ENCODE measurements at places on chromosomes 4 and X.

- no peak for DNase-seq
Measured at GRCh38 chr4:108651014-108651791, 804 bp downstream of the OSTC start.

GRCh38 chrX:29662759-29663503 lies 552.4 kb upstream of the MAGEB2 start:
- DNase-seq: no peak

DNA sequence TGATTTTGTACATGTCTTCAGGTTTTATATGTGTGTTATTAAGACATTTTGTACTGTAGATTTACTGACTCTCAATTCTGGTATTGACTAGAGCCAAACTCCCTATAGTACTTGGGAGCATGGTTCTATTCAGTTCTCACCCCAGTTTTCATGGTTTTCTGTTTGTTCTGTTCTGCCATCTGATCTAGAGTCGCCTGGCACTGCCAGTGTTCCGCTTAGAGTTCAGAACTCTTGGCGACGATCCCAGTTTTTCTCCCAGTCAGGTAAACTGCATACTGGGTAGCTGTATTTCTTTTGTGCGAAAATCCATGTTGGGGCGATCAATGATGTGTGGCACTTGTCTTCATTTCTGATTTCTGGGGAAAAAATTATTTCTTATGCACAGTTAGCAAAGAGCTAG lies 78.0 kb downstream of the PHOX2B start:
- DNase-seq: peak; percentile 16

- DNase-seq: no peak
Measured at GRCh38 chr4:89303177-89303576, 4.4 kb downstream of the GPRIN3 start.

DNA sequence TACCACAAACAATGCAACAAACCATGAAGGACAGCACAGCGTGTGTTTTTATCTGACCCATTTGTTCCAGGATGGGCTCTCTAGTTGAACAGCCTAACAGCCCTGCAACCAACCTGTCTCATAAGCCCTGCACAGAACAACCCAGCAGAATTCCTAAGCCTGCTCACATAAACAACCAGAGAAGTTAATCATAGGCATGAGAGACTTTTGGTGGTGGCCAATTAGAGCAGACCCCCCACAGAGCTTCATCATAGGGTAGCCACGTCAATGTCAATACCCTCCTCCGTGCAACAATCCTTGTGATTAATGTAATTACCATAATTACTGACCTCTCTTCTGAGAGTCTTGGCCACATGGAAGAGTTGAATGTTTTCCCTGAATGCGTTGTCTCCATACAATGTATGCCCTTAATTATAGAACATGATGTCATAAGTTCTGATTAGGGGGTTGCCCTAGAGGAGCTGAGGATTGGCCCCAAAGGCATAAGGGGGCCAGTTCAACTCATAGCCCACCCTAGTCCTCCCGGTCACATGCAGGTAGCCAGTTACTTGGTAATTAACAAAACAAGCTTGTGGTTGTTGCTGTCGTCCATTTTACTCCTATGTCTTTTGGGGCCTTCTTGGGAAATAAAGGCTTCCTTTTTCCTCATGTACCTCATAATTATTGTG lies 92.7 kb downstream of the SYNPO2 start:
- no peak for DNase-seq

DNA sequence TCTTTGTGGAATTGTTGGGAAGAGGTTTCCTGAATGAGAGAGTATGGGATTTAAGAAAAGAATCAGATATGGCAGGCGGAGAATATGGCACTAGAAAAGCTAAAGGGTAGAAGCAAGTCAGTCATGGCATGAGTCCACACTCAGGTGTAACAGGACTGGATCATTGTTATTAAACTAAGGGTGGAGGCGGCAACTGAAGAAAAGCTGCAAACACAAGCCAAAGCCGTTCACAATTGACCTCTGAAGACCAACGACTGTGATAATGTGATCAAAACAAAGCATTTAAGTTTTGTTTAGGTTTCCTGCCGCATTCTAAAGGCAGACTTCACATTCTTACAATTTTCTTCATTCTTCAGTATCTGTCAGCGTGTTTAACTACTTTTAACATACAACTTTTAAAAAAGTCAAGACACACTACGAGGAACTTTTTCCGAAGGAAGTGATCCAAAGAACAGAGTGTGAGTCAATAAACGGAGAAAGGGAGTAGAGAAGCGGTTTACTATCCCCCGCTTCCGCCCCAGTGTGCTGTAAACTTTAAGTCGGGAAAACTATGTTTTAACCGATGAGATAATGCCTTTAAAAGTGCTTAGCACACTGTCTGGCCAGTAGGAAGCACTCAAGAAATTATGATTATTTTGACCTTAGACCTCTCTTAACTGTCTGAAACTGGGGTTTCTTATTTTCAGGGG lies 909 bp upstream of the SLAIN2 start:
- no peak for DNase-seq

DNA sequence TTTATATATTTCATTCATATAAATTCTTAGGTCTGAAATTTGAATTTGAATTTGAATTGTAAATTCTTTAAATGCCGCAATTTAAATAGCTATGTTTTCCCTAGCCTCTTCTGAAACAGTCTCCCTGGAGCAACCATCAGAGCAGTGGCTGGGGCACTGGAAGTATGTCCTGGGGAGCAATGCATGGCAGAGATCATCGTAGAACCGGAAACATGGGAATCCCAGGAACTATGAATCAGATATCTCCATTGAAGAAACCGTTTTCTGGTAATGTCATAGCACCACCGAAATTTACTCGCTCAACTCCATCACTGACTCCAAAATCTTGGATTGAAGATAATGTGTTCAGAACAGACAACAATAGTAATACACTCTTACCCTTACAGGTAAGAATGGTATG lies 4.9 kb downstream of the CPEB2 start:
- no peak for DNase-seq

DNA sequence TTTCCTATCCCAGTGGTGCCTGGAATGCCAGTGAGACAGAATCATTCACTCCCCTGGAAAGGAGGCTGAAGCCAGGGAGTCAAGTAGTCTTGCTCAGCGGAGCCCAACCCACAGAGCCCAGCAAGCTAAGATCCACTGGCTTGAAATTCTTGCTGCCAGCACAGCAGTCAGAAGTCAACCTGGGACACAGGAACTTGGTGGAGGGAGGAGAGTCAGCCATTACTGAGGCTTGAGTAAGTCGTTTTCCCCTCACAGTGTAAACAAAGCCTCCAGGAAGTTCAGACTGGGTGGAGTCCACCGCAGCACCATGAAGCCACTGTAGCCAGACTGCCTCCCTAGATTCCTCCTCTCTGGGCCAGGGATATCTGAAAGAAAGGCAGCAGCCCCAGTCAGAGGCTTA lies 283.2 kb upstream of the CPEB2 start:
- no peak for DNase-seq

DNA sequence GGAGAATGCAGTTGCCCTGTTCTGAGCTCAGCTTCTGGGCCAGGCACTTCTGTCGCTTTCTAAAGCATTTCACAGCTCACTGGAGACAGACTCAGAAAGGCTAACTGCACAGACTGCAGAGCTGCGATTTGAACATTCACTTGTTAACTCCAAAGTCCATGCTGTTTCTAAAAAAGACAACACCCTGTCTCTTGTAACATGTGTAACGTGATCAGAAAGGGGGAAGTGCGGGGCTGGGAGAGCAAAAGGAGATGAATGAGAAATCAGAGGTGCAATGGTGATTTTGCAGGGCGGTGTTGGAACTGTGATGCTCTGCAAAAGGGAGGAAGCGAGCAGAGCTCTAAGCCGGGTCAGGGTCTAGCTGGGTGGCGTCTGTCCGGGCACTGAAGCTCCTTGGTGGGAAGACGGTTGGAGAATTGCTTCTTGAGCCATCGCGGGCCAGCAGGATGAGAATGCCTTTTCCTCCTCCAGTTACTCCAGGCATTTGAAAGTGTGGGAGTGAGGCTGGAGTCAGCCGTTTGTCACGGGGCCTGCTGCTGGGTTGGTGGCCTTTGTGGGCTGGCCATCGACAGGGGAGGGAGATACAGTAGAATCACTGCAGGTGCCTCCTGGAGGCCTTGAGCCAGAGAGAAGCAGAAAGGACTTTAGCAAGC lies 20.3 kb downstream of the TBC1D14 start:
- DNase-seq: no peak

GRCh38 chrX:117517994-117518393 lies 598.6 kb downstream of the KLHL13 start:
- DNase-seq: no peak

GRCh38 chr4:71994559-71994958 lies 37.2 kb upstream of the NPFFR2 start:
- DNase-seq: no peak

- DNase-seq: no peak
Measured at GRCh38 chr4:94032754-94033153, 174.9 kb upstream of the SMARCAD1 start.

- no peak for DNase-seq
Measured at GRCh38 chrX:29858714-29859113, 356.6 kb upstream of the MAGEB2 start.

- no peak for DNase-seq
Measured at GRCh38 chrX:154717824-154718223, 33.1 kb downstream of the GAB3 start.

DNA sequence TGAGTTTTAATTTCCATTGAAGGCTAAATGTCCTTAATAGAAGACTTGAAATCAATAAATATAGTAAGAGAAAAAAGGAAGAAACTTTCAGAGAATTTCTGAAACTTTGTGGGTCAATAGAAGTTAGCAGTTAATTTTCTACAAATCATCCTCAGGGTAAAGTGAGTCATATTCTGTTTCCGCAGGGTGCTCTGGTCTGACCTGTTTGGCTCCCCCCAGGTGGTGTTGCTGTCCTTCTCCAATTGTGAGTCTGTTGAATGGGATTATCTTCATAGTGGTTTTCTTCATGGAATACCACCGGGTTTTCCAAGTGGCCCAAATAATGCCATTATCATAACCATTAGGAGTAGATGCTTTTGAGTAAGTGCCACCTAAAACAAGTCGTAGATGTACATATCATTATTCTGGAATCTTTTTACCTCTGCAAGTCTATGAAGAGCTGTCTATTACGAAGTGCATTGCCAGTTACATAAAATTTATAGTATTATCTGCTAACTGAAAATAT lies 7.7 kb downstream of the FGG start:
- DNase-seq: no peak

DNA sequence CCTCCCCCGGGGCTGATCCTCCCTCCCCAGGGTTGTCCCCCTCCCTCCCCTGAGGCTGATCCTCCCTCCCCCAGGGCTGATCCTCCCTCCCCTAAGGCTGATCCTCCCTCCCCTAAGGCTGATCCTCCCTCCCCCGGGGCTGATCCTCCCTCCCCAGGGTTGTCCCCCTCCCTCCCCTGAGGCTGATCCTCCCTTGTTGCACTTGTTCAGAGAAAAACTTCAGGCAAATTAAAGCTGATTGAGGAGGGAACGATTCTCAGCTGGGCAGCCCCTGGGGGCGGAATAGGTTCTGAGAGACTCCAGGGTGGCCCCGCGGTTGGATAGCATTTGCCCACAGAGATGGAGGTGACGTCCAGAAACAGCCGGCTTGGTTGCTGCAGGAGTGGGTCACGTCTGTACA lies 110.7 kb upstream of the ADRA2C start:
- DNase-seq: no peak

DNA sequence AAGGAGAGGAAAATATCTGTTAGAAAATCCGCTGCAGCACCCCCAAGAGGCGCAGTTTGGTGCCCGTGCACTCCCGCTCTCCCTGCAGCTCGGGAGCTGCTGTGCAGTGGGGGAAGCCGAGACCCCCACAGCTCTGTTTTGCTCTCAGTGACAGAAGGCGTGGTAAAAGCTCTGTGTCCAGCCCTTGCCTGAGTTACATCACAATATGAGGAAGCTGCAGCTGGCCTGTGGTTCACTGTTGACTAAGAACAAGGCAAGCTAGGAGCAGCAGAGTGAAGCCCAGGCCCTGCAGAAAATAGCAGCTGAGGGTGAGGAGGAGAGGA lies 88.5 kb upstream of the ADRA2C start:
- no peak for DNase-seq

- no peak for DNase-seq
Measured at GRCh38 chr4:133186210-133186609, 37.1 kb downstream of the PCDH10 start.

- DNase-seq: no peak
Measured at GRCh38 chr4:14985161-14985560, 17.1 kb upstream of the CPEB2 start.

GRCh38 chr4:117796677-117797076 lies 237.6 kb upstream of the NDST3 start:
- no peak for DNase-seq

GRCh38 chrX:16610121-16610621 lies 39.8 kb upstream of the S100G start:
- no peak for DNase-seq

DNA sequence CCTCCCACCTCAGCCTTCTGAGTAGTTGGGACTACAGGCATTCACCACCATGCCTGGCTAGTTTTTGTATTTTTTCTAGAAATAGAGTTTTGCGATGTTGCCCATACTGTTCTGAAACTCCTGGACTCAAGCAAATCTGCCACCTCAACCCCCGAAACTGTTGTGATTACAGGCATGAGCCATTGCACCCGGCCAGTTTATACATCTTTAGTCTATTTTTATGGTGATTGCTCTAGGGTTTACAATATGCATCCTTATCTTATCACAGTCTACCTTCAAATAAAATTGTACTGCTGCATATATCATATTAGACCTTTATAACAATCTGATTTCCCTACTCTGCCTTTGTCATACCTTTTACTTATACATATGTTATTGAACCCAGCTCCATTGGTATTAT lies 56.9 kb downstream of the SOWAHB start:
- DNase-seq: no peak

- no peak for DNase-seq
Measured at GRCh38 chrX:10457092-10457491, 163.3 kb downstream of the MID1 start.

GRCh38 chrX:45850197-45850774 lies 649.6 kb upstream of the DIPK2B start:
- DNase-seq: no peak

- no peak for DNase-seq
Measured at GRCh38 chrX:149504226-149504914, 736 bp downstream of the IDS start.

GRCh38 chr4:115278830-115279229 lies 165.4 kb upstream of the NDST4 start:
- no peak for DNase-seq

GRCh38 chr4:164956766-164957643 lies 20.5 kb downstream of the TRIM61 start:
- DNase-seq: peak; percentile 73

DNA sequence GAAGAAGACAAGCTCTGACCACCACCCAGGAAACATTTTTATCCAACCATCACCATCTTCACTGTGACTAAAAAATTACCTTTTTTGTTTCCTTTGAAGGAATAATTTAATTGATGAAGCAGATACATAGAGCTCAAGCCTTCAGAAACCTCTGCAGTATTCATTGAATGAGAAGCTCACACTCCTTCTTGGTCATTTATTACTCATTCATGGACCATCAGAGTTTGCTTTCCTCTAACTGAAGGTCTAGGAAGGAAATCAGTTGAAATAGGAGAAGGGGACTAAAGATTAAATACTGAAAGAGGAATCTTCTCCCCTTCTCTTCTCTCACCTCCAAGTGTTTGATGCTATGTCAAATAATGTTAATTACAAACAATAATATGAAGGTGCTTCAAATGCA lies 290.6 kb upstream of the KLF3 start:
- no peak for DNase-seq

Measured in left ventricle myocardium inferior (tissue), 1 donor.